ENCODE measurements at places on chromosomes 1 and 21. TPM values are rescaled to one million over a fixed set of nuclear protein-coding genes. Genes with fewer than 3 reads are reported as not detected.

The LEMD1 gene
- total RNA-seq, result 15.2 TPM

The AK5 gene
- 4.0 TPM for total RNA-seq

The LORICRIN gene
- total RNA-seq, result not detected

The SELP gene
- not detected for total RNA-seq

The CAMK2N1 gene
- total RNA-seq, result 69.2 TPM

The FMOD gene
- total RNA-seq, result 2.5 TPM

The TFF2 gene
- total RNA-seq, result not detected

DNA sequence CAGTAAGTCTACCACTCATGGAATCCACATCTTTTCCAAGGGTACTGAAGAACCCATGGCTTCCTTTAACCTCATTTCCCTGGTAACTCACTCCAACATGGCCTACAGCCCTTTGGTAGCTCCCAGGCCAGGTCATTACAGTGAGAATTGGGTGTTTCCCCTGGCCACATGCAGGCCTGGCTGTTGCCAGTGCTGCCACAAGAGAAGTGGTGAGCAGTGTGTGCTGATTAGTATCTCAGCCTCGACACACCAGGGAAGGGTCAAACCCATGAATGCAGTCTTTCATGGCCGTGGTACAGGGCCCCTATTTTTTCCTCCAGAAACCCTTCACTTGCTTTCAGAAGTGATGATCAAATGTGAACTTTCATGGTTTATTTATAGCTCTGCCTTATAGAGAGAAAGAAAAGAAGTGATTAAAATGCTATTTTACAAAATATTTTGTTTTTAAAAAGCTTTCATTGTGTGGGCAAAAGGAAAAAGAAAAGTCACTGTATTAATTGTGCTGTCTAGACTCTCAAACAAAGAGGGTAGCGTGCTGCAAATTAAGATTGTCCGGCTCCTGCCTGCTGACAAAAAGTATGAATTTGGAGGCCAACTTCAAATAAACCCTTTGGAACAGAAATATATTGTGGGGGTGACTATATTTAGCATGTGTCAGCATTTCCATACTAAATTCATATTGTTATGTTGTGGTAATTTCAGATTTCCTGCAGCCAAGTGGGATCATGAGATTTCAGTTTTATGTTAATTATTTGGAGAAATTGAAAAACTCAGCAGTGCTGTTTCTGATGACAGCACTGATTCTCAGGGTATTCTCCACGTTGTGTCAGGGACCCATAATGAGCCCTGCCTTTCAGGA, 62.0 kb upstream of the HOOK1 start:
- H3K36me3 ChIP-seq, result no peaks in the 10 kb centered on the region
- H3K27ac ChIP-seq, result no peak overlapping the region
- no peak overlapping the region for H3K4me3 ChIP-seq
- peaks cover 3% of the 10 kb centered on the region for H3K27me3 ChIP-seq

GRCh38 chr1:55153031-55153430, 62.1 kb downstream of the USP24 start:
- no peak overlapping the region for H3K27ac ChIP-seq
- H3K4me1 ChIP-seq, result no peaks in the 10 kb centered on the region

DNA sequence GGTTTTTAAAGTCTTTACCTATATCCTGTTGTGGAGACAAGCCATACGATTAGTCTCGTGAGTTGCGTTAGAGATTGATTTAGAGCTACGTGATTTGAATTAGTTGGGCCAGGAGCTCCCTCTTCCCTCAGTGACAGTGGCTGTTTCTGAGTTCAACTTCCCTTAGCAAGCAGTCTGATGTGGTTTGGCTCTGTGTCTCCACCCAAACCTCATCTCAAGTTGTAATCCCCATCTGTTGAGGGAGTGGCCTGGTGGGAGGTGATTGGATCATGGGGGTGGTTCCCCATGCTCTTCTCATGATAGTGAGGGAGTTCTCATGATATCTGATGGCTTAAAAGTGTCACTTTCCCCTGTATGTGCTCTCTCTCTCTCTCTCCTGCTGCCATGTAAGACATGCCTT, 192.9 kb upstream of the PTGFR start:
- peak overlapping the region; percentile 77 for H3K27ac ChIP-seq
- H3K4me1 ChIP-seq, result peaks cover 15% of the 10 kb centered on the region
- H3K4me3 ChIP-seq, result no peak overlapping the region
- no peaks in the 10 kb centered on the region for H3K27me3 ChIP-seq
- no peak for DNase-seq

GRCh38 chr1:168497376-168497950, 46.3 kb downstream of the XCL2 start:
- peak overlapping the region; percentile 84 for H3K27ac ChIP-seq
- peaks cover 40% of the 10 kb centered on the region for H3K4me1 ChIP-seq
- H3K36me3 ChIP-seq, result peaks cover 2% of the 10 kb centered on the region
- DNase-seq, result no peak
- H3K27me3 ChIP-seq, result no peaks in the 10 kb centered on the region

GRCh38 chr21:10521091-10521598, at the start of gene TPTE:
TSS of gene TPTE (plus strand) at chr21:10521583. CDS start at chr21:10538724, 17,141 bp downstream.
- H3K4me1 ChIP-seq, result no peaks in the 10 kb centered on the region
- H3K36me3 ChIP-seq, result peaks cover 13% of the 10 kb centered on the region
- H3K4me3 ChIP-seq, result no peak within 1 kb of the TSS
- DNase-seq, result no peak
- H3K27me3 ChIP-seq, result no peaks in the 10 kb centered on the region

- H3K4me1 ChIP-seq, result no peaks in the 10 kb centered on the region
- H3K27ac ChIP-seq, result no peak overlapping the region
- DNase-seq, result no peak
- no peak overlapping the region for H3K4me3 ChIP-seq
- H3K27me3 ChIP-seq, result peaks cover 79% of the 10 kb centered on the region
These were observed 87.4 kb upstream of the IGSF21 start for GRCh38 chr1:18020021-18020817.

DNA sequence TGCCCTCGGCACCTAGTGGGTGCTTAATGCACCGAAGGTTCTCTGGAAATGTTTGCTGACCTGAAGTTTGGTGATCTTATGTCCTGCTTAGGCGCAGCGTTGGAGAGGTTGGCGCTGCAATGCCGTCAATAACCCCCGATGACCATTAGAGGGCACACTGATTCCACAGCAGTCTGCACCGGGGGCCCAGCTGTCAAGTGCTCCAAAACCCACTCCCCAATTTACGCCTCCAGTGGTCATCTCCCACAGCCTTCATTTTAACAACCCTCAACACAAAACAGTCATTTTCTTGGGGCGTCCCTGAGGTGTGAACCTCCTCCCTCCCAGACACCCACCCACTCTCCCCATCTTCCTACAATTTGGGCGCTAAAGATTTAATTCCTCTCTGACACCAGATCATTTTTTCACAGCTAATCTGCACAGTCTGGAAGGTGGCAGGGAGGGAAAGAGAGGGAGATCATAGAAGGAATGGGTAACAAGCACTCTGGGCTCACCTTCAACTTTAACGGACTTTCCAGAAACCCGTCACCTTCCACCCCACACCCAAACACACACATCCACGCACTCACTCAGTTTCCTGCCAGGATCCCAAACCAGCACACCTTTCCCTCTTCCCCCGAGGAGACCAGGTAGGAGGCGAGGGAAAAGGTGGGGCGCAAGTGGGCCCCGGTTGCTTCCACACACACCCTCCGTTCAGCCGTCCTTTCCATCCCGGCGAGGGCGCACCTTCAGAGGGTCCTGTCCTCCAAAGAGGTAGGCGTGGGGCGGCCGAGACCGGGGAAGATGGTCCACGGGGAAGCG, 570 bp upstream of the NPR1 start:
- H3K4me3 ChIP-seq, result peak overlapping the region; percentile 60
- H3K27ac ChIP-seq, result peak overlapping the region; percentile 34
- no peaks in the 10 kb centered on the region for H3K36me3 ChIP-seq

- H3K27me3 ChIP-seq, result no peaks in the 10 kb centered on the region
- DNase-seq, result no peak
- H3K4me3 ChIP-seq, result no peak overlapping the region
- peaks cover 5% of the 10 kb centered on the region for H3K4me1 ChIP-seq
- no peaks in the 10 kb centered on the region for H3K36me3 ChIP-seq
- H3K27ac ChIP-seq, result no peak overlapping the region
These were observed 326.8 kb downstream of the ASTN1 start for GRCh38 chr1:176837708-176838107.

- no peak for DNase-seq
- H3K27ac ChIP-seq, result peak overlapping the region; percentile 86
- no peak overlapping the region for H3K4me3 ChIP-seq
- H3K4me1 ChIP-seq, result peaks cover 39% of the 10 kb centered on the region
These were observed 4.4 kb upstream of the ELF3 start for GRCh38 chr1:202005958-202006357.

- H3K27ac ChIP-seq, result no peak overlapping the region
- no peak for DNase-seq
- H3K27me3 ChIP-seq, result peaks cover 68% of the 10 kb centered on the region
- no peaks in the 10 kb centered on the region for H3K4me1 ChIP-seq
- no peaks in the 10 kb centered on the region for H3K36me3 ChIP-seq
- peak overlapping the region; percentile 69 for H3K4me3 ChIP-seq
These were observed 990 bp upstream of the NBL1 start for GRCh38 chr1:19643121-19643520.

DNA sequence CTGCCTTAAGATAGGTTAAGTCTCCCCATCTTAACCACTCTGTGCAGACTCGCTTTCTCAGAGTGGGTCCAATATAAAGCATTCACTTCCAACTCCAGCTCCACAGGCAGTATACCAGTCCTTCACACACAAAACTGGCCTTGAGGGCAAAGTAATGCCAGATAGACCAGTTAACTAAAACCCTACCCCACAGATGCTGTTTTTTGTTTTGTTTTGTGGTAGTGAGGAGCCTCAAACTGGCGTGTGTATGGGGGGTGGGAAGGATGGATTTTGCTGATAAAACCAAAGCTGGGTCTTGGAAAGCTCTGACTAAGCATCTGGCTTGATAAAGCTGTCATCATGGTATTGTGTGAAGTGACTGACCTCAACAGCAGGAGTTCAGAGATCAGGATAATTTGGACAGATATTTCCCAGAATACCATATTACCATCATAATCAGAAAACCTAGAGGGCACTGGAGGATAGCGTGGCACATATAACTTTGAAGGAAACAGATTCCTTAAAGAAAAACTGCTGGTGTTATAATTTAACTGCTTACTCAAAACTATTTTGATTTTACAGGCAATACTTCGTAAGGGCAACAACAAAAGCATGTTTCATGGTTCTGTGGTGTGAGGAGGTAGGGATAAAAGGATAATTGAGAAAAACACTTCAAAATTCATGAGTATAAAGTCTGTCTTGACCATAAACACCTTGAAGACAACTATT, 29.6 kb upstream of the CPLANE2 start:
- DNase-seq, result no peak
- H3K27me3 ChIP-seq, result no peaks in the 10 kb centered on the region
- peaks cover 3% of the 10 kb centered on the region for H3K36me3 ChIP-seq
- H3K4me1 ChIP-seq, result peaks cover 29% of the 10 kb centered on the region
- peak overlapping the region; percentile 62 for H3K27ac ChIP-seq

- H3K27me3 ChIP-seq, result peaks cover 27% of the 10 kb centered on the region
- no peak overlapping the region for H3K4me3 ChIP-seq
- H3K4me1 ChIP-seq, result peaks cover 6% of the 10 kb centered on the region
- H3K27ac ChIP-seq, result no peak overlapping the region
- no peaks in the 10 kb centered on the region for H3K36me3 ChIP-seq
These were observed 68.3 kb downstream of the CLIC6 start for GRCh38 chr21:34737115-34737514.

- H3K27me3 ChIP-seq, result peaks cover 28% of the 10 kb centered on the region
- no peak for DNase-seq
- peaks cover 17% of the 10 kb centered on the region for H3K4me1 ChIP-seq
These were observed 188.5 kb downstream of the NFIA start for GRCh38 chr1:61270761-61271411.

- DNase-seq, result no peak
- H3K27ac ChIP-seq, result no peak overlapping the region
- peaks cover 9% of the 10 kb centered on the region for H3K4me1 ChIP-seq
- peaks cover 3% of the 10 kb centered on the region for H3K36me3 ChIP-seq
- no peaks in the 10 kb centered on the region for H3K27me3 ChIP-seq
These were observed 40.1 kb downstream of the MAST2 start for GRCh38 chr1:45843474-45843905.

DNA sequence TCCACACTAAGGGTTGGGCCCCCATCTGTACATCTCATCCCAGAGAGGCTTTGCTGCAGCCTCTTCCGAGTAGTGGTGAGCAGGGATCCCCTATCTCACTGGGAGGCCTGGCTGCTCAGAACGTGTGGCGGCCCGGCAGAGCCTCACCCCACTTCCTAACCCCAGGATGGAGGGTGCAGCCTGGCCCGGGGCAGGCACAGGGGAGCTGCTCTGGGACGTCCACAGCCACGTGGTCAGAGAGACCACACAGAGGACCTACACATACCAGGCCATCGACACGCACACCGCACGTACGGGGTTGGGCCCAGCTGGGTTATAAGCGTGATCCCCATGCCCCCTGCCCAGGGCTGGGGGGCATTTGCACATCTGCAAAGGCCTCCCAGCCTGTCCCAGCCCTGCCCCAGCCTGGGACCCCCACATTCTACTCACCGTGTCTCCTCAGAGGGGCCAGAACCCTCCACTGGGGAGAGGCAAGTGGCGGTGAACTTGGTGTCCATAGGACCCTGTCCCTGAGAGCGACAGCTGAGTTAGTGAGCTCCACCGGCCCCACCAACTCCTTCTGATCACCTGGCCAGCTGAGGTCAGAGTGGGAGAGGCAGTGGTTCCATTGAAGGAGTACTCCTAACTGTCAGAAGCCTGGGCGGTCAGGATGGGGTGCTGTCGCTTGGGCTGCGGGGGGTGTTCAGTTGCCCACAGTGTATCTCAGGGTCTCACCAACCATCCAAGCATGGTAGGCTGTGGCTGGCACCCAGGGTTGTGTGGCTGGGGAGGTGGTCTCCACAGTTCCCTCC, 41.2 kb downstream of the TRIM11 start:
- no peaks in the 10 kb centered on the region for H3K27me3 ChIP-seq
- no peak overlapping the region for H3K27ac ChIP-seq
- DNase-seq, result no peak
- H3K36me3 ChIP-seq, result no peaks in the 10 kb centered on the region
- H3K4me3 ChIP-seq, result no peak overlapping the region
- peaks cover 11% of the 10 kb centered on the region for H3K4me1 ChIP-seq

DNA sequence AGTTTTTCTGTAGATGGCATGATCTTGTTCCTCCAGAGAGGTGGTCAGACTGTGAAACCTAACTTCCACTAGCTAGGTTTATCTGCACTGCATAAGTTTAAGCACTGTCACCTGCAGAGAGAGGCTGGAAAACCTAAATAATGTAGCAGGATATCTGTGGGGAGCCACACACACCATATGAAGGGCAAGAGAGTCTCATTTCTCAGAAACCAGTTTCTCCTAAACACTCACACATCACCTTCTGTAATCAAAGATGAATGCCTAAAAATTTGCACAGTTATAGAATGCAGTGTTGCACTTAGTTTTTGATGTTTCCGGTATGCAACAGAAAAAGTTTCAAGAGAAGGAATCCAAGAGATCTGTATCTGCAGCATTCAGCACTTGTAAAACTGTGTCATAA, 654.6 kb downstream of the ADGRL2 start:
- H3K36me3 ChIP-seq, result no peaks in the 10 kb centered on the region
- peaks cover 2% of the 10 kb centered on the region for H3K27me3 ChIP-seq
- no peak overlapping the region for H3K4me3 ChIP-seq
- H3K27ac ChIP-seq, result no peak overlapping the region
- DNase-seq, result no peak

DNA sequence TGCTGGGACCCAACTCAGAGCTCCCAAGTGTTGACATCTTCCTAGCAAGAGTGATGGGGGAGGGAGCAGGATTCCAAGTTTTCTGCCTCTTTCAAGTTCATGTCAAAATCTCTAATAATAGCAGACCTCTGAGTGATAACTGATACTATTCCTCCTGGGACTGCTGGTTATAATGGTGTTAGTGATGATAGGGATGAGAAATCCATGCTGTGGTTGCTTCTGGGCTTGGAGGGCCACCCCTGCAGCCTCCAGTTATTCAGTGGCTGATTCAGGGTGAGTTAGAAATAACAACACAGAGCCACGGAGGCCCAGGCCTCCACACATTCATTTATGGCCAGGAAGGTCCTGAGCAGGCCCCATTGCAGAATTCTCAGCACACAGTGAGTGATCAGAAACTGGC, 40.6 kb upstream of the ARTN start:
- H3K27me3 ChIP-seq, result no peaks in the 10 kb centered on the region
- no peak overlapping the region for H3K4me3 ChIP-seq
- DNase-seq, result no peak
- no peaks in the 10 kb centered on the region for H3K4me1 ChIP-seq
- H3K36me3 ChIP-seq, result no peaks in the 10 kb centered on the region

Measured in progenitor cell of endocrine pancreas (in vitro differentiated cells).